T follicular helper cell (primary cell): ENCODE measurements at places on chromosomes 16 and 17.

- no peak for DNase-seq
Observed at GRCh38 chr16:25747160-25747758, 55.5 kb downstream of the HS3ST4 start.

DNA sequence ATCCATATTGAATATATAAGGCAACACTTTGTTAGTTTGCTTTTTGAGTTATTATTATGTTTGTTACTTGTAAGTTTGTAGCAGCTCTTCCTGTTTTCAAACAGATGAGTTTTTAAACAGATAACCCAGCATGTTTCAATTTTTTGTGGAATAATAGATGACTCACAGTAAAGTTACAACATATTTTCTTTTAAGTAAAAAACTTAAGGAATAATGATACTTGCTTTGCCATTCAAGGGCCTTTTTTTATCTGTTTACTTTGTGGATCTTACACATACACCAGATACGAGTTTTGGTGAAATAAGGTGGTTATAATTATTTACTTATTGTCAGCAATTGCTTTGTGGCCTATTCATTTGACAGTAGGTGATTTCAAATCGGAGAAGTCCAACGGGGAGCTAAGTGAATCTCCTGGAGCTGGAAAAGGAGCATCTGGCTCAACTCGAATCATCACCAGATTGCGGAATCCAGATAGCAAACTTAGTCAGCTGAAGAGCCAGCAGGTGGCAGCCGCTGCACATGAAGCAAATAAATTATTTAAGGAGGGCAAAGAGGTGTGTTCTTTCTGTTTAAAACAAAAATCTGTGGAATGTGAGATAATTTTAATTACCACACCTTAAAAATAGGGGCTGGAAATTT, 66.3 kb downstream of the BPTF start:
- DNase-seq = no peak

DNA sequence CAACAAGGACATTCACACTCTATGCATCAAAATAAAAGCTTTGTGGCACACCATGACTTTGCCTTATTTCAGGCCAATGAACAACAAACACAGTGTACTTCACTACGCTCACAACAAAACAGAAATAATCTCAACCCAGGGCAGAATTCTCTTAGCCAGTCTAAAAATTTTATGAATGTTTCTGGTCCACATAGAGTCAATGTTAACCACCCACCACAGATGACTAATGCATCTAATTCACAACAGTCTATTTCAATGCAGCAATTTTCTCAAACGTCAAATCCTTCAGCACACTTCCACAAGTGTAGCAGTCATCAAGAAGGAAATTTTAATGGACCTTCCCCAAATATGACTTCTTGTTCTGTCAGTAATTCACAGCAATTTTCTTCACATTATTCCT, 101.7 kb downstream of the CHD9 start:
- DNase-seq = no peak

GRCh38 chr17:65544672-65545071, 16.8 kb downstream of the AXIN2 start:
- no peak for DNase-seq

DNA sequence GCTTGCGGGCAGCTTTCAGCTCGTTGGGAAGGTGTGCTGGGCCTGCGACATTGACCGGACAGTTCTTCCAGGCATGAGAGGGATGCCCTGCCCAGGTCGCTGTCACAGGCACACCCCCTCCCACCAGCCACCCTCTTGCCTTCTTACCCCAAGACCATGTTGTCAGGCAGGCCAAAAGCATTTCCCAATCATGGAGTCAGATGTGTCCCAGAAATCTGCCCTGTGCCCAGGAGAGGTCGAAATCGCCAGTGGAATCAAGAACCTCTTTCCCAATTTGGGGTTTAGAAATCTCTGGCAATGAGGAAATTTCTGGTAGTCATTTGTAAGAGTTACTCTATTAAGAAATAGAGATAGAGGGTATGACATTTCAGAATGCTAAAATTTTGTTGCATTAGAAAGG, 177.1 kb downstream of the RAB11FIP4 start:
- no peak for DNase-seq

GRCh38 chr16:84752600-84752999, 52.8 kb downstream of the USP10 start:
- no peak for DNase-seq

DNA sequence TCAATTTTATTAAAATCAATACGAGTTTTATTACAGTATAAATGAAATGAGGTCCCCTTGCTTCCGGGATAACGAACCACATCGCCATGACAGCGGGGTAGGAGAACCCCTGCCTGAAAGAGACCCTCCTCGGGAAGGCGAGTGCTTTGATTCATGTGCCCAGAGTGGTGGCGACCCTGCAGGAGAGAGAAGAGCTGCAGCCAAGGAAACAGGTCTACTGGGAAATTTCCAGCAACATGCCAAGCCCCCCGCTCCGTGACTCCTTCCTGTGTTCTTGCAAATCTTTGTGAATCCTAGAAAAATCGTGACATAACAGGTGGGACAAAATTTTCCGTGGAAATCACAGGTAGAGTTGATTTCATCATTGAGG, 162.5 kb downstream of the WSCD1 start:
- DNase-seq = no peak

DNA sequence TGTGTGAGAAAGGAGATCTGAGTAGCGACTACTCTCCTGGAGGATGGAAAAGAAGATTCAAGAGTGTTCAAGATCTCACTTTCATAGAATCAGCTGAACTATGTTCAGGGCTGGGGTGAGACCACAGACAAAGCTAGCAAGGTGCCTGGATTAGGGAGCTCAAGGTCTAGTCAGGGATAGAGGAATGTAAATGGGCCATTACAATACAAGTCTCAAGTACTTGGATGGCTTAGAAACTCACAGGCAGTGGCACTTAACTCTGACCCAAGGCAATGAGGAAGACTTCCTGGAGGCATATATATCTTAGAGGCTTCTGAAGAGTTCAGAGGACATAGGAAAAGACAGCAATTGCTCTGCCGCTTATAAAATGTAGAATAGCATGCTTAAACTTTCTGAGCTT, 184.9 kb upstream of the CDH11 start:
- no peak for DNase-seq

GRCh38 chr17:72863526-72864211, 228.8 kb downstream of the SLC39A11 start:
- DNase-seq = no peak

DNA sequence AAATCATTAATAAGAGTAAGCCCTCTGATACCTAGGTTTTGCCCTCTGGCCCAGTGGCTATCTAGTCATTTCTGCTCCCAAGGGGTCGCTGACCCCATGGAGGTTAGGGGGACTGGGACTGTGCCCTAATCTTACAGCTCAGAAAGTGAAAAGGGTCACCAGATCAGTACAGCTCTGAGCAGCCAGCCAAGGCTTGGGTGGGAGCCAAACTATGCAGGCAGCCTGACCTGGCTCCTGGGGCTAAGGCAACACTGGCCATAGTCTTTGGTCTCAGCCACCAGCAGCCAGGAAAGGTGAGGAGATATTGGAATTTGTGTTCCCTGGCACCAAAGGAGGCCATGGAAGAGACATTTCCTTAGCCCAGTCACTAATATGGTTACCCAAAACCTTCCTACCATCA, 67.6 kb downstream of the ASIC2 start:
- DNase-seq = no peak

GRCh38 chr16:12900599-12901203, 697 bp upstream of the SHISA9 start:
- no peak for DNase-seq

DNA sequence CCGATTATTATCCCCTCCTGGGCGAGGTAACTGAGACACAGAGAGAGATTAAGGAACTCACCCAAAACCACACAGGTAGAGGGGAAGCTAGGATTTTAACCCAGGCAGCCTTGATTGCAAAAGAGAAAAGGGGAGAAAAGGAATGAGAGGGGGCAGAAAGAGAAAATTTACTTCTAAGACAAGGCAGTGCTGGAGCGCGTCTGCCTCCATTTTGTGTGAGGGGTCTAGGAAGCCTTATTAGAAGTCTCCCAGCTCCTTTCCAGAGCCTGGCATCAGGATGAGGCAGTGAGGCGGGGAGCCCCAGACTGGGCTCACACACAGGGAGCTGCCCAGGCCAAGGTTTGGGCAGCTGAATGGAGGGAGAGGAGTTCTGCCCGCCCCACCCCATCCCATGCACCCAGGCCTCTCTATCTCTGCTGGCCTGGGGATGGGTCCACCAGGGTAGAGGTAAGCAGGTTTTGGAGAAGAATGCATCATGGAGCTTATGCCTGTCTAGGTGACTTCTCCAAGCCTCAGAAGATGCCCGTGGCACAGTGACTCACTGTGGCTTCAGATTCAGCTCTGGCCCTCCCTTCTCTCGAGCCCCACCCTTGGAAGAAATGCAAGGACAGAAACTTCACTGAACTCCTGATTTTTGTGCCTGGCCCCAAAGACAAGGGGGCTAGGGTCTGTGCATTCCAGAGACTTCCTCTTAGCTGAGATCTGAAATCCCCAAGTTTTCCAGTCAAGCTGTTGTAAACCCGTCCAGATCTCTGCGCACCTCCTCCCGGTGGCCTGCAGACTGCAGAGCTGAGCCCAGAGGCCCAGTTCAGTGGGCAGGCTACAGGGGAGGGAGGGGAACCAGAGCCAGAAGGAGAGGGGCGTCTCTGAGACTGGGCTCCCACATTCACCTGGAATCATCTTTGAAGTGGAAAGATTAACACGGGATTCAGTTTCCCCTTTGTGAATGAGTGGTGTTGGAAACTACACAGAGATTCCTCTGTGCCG, 95.1 kb upstream of the CDH5 start:
- no peak for DNase-seq

DNA sequence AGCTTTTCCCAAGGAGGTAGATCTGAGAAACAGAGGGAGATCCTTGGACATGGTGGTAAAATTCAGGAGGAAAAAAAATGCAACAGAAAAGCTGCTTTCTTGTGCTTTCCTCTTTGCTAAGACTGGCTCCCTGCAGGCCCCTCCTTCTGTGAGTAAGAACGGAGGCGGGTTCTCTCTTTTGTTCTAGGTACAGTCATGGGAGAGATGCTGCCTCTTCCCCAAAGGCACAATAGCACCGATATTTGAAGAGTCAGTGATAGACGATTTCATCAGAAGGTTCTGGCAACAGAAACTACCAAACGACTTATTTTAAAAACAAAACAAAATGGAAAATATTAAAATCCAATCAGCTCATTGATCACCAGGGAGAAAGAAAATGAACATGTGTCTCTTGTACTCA, 32.6 kb upstream of the KIFC3 start:
- DNase-seq = no peak

DNA sequence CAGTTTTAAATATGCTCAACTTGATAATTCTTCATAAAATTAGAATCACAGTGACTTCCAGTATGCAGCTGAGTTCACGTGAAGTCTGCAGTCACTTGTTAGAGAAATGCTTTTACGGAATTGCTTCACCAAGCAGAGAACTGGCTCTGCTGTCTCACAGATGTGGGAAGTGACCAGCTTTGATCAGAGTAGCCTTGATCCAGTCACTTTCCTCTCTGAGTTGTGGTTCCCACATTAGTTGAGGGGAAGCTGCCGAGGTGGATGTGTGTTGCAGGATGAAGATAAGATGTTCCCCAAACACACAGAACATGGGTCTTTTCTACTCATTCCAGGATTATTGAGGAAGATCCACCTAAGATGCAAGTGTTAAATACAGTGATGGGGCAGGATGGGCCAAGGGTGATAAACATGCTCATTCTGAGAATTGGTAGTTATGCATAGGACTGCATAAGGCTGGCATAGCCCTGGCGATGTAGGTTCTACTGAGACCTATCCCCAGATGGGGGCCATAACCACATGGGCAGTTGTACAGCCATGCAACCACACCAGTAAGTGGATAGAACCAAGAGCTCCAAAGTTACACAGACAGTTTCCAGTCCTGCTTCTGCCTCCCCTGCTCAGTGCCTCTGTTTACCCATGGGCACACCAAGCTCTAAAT, 168.9 kb upstream of the MAF start:
- no peak for DNase-seq

GRCh38 chr16:31876951-31877828, 3.6 kb downstream of the ZNF267 start:
- peak; percentile 33 for DNase-seq

- DNase-seq = no peak
Observed at GRCh38 chr16:24610416-24610755, 71.0 kb downstream of the RBBP6 start.

DNA sequence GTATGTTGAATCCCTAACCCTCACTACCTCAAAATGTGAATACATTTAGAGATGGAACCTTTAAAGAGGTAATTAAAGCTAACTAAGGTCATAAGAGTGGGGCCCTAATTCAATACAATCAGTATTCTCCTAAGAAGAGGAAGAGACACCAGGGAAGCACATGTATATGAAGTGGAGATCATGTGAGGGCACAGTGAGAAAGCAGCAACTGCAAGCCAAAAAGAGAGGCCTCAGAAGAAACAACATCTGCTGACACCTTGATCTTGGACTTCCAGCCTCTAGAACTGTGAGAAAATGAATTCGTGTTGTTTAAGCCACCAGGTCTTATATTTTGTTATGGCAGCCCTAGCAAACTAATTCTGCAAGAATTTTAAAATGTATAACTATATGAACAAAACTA, 13.2 kb upstream of the SLFN5 start:
- no peak for DNase-seq

- DNase-seq = no peak
Observed at GRCh38 chr16:74455213-74455612, 33.9 kb upstream of the CLEC18B start.

GRCh38 chr17:5545051-5545987, 39.0 kb downstream of the NLRP1 start:
- DNase-seq = no peak

DNA sequence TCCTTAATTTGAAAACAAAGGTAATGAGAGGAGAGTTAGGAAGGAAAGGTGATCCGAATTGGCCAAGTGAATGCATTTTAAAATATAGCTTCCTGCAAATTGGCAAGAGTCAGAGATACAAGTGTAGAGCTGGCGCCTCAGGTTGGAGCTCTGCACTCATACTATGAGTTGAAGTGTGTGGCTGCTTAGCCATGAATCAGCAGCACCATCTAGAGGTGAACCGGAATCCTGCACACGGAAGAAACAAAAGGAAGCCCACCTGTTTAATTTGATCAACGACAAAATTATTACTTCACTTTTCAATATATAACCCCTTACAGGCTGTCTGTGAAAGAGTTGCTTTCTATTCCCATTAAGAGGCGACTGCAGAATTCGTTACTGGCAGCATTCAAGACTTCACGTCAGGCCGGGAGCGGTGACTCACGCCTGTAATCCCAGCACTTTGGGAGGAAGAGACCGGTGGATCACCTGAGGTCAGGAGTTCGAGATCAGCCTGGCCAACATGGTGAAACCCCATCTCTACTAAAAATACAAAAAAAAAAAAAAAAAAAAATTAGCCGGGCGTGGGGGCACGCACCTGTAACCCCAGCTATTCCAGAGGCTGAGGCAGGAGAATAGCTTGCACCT, 1253.7 kb upstream of the CDH8 start:
- DNase-seq = no peak

DNA sequence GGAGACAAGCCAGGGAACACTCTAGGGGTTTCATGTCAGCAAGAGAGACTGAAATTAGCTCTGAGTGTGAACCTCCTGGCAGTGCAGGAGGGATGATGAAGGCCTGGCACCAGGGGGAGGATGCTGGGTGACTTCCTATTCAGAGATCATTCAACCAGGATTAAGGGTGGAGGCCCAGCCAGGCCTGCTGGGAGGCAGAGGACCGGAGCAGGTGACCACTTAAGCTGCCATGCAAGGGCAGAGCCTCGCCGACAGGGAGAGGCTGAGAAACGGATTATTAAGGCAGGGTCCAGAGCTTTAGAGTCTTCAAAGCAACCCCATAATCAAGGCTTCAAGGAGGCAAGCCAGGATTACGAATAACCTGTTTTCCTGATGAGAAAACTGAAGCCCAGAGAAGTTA, 10.6 kb upstream of the SRCIN1 start:
- DNase-seq = no peak

- no peak for DNase-seq
Observed at GRCh38 chr17:76307299-76307965, 644 bp downstream of the QRICH2 start.
